Esophagus mucosa (tissue), 1 donor: ENCODE measurements at places on chromosomes 3 and 15.

DNA sequence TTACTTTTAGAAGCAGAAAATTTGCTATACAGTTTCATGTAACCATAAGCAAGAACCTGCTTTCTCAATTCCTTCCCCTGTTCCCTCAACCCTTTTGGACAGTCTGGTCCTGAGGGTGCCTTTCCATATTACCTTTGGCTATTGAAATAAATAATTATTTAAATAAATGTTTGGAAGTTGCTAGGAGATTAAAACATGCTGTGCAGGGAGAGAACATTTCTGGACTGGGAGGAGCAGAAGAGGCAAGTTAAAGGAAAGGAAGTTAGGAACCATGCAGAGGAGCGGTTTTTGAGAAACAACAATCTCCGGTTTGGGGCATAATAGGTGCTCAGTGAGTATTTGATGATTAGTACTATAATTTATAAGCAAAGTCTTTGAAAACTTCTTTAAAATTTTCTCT is 41.8 kb downstream of the ZNF609 start:
- no peak for ATAC-seq

- no peak for ATAC-seq
These were observed 133.6 kb upstream of the ABHD17C start for GRCh38 chr15:80561500-80561899.

DNA sequence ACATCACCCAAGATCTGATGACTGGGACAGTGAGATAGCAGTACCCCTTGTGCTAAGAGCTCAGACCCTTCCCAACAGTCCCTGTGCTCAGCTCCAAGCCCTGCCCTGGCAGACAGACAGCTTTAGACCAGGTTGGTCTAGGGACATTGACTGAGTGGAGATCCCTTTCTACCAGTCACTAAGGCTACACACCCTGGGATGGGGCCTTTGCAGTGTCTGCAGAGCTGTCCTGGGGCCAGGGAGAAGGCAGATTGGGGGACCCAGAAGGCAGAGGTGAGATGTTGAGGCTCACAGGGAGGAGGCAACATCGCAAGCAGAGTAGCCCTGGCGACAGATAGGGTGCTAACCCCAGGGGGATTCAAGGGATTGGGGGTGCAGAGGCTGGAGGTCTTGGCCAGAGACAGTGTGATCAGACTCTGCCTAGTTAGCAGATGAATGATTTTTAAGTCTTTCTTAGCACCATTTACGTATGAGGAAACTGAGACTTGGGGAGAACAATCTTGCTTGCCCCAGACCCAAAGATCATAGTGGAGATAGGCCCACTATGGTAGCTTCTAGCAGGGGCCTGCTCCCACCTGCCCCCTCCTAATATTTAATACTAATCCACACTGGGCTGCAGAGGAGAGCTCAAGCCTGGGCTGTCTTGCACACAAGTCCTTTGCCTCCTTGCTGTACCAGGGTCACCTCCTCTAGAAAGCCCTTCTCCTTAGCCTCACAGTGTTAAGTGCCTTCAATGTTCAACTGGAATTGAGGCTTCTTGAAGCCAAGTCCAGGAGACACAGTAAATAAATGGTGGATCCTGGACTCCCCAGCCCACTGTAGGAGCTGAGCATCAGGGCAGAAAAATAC is 32.6 kb downstream of the HMCES start:
- no peak for ATAC-seq

GRCh38 chr3:13792512-13793371 is 87.1 kb downstream of the WNT7A start:
- ATAC-seq: no peak

DNA sequence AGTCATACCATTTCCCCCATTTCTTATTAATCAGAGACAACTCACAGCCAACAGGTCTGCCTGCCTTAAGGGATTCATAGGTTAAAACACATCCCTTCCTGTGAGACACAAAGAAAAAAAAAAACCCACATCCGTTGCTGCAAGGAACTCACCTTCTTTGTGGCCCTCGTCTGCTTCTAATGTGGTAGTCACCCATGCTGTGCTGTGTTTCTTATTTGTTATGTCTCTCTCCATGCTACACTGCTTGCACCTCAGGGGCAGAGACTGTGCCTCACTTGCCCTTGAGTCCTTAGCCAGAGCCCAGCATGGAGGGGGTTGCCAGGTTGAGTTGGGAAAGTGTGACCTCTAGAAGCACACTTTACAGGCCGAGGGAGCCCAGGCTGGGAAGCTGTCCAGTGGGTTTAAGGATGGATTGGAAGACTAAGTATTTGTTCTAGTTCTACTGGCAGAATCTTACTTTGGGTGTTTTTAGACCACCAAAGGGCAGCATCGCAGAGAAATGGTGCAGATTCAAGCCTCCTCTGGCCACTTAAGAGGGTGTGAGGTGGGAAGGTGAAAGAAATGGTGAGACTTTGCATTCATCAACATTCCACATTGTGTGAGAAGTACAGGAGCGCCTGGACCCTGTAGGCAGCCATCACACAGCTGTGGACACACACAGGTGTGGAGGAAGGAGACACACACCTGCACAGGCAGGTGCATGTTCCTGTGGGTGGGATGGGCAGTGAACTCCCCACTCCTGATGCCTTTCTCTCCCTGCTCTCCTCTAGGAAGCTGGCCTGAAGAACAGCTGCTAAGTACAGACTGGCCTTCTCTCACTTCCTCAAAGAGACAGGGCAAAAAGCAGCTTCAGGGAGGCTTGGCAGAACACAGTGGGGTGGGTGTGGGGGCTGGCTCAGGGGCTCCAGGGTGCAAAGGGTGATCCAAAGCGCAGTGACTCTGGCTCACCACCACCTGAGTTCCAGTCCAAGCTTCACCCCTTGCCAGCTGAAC is 48.8 kb downstream of the GLB1 start:
- ATAC-seq: peak; percentile 63

DNA sequence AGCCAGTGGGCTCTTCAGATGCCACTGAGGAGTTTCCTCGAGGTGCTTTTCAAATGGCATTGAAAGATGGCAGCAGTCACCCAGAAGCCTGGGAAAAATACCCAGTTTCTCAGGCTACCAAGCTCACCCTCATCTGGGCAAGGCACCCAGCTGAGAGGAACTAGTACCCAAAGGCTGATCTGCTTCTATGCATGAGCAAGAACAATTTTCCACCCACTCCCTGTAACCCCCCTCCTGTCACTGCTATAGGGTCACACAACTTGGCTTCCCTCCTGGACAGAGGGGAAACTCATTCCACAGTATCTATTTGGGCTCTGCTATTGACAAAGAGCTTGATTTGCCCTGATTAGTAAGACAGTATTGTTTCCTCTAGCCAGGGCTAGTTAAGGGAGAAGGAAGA is 31.9 kb downstream of the THRB start:
- no peak for ATAC-seq

GRCh38 chr3:137766041-137766875 is 2.1 kb downstream of the SOX14 start:
- no peak for ATAC-seq

- ATAC-seq: peak; percentile 71
These were observed 8.8 kb downstream of the STOML1 start for GRCh38 chr15:73983211-73983727.

DNA sequence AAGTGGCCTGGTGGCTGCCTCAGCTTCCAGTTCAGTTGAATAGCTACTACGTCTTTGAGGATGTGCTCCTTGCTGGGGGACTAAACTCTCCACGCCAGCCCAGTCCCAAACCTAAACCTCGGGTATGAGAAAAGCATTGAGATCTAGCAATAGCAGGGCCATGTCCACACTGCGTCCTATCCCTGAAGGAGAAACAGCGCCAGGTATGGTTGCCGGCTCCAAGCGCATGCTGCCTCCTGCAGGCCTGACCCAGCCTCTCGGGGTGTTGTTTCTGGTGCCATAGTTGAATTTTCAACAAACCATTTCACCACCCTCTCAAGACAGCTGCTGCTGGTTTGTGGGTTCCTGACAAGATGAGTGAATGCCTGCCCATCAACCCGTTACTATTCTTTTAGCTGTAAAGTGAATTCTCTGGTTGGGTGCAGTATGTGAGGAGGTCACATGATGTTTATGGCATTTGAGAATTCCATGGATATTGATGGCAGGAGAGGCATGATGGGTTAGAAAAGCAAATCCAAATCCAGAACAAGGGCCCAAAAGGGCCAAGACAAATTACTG is 13.0 kb upstream of the SLC28A1 start:
- no peak for ATAC-seq

DNA sequence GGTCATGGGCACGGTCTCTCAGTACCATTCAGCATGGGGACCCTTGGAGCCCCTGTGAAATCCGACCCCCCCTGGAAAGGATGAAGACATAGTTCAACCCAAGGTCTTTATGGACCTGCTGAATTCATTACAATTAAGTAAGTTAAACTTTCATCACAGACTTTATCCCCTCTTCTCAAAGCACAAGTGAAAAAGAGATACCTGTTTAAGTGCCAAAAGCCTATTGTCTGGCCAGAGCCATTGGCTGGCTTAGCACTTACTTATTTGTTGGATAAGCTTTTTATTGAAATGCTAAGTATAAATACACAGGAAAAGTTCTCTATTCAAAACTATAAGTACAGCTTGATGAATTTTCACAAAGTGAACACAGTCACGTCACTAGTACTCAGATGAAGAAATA is 128.4 kb upstream of the NR2E3 start:
- no peak for ATAC-seq

GRCh38 chr3:10341901-10342398 is 21.0 kb upstream of the SEC13 start:
- no peak for ATAC-seq

GRCh38 chr3:122063908-122064307 is 8.7 kb downstream of the CD86 start:
- no peak for ATAC-seq

GRCh38 chr15:90564051-90564450 is 34.3 kb downstream of the CRTC3 start:
- ATAC-seq: no peak

DNA sequence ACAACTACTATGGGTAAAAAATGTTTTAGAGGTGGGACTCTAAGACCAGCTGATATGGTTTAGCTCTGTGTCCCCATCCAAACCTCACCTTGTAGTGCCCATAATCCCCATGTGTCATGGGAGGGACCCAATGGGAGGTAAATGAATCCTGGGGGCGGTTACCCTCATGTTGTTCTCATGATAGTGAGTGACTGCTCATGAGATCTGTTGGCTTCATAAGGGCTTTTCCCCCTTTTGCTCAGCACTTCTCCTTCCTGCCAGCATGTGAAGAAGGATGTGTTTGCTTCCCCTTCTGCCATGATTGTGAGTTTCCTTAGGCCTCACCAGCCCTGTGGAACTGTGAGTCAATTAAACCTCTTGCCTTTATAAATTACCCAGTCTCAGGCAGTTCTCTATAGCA is 45.7 kb downstream of the FAM98B start:
- no peak for ATAC-seq

- no peak for ATAC-seq
These were observed 56.0 kb downstream of the SEMA3G start for GRCh38 chr3:52388933-52389332.

- no peak for ATAC-seq
These were observed 28.9 kb downstream of the POLR2M start for GRCh38 chr15:57735431-57735830.

DNA sequence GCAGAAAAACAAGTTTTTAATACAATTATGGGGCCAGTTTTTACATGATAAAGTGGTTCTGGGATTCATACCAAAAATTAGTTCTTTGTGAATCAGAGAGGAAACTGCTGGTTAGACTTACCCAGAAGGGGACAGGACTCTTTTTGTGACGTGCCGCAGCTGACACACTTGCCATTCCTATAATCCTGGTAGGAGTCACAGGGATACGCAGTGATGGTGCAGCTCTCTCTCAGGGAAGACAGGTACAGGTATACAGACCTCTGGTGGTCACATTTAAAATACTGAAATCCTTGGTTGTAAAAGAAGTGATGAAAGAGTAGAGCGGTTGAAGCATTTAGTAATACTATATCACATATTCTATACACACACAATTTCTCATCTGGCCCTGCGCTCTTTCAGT is 20.2 kb upstream of the TMEM41A start:
- ATAC-seq: peak; percentile 78

DNA sequence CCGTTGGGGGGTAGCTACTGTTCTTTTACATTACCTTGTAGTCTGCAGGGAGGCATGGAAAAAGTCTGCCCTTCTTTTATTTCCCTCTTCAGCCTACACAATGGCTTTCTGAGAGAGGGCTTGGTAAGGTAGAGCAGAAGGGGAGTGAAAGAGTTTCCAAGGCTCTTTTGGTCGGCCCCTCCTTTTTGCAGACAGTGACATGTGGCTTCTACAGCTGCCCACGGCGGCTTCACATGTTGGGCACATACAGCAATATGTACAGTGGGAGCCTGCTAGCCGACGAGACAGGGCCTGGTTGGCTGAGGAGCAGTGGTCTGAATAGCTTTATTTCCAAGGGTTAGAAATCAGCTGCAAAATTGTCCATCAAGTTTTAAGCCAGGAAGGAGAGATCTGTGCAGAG is 4.0 kb downstream of the INAFM2 start:
- no peak for ATAC-seq

- no peak for ATAC-seq
These were observed 134.8 kb downstream of the RBMS3 start for GRCh38 chr3:29415482-29416223.

- ATAC-seq: peak; percentile 94
These were observed 50.7 kb downstream of the XYLB start for GRCh38 chr3:38397320-38397719.

DNA sequence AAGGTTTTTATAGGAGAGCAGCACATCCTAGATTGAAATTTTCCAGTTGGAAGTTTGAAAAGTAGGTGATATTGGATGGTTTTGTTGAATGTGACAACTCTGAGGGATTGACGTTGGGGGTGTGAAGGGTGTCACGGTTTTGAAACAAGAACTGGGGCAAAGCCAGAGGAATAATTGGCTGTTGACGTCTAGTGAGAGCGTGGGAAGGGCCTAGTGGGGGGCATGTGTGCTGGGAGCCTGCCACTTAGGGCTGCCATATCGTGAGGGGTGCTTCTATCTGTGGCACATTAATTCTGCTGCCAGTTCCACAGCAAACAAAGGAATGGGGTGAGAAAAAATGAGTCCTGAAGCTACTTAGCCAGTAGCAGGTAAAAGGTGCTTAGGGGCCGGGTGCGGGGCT is 129.4 kb downstream of the LRIG1 start:
- no peak for ATAC-seq

DNA sequence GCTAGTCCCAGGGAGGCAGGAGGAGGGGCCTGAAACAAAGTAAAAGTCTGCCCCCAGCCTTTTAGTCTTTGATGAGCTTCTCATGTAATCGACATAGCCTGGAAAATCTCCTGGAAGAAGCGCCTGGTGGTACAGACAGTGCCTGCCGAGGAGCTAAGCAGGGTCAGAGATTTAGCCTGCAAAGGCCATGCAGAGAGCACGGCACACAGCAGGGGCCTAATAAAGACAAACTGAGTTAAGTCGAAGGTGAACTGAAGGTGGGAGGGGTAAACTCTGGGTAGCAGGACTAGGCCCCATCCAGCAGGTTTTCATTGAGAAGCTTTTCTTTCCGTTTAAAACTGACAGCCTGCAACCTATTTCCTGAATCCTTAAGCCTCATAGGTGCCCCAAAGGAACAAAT is 115.5 kb upstream of the ABHD17C start:
- ATAC-seq: no peak

DNA sequence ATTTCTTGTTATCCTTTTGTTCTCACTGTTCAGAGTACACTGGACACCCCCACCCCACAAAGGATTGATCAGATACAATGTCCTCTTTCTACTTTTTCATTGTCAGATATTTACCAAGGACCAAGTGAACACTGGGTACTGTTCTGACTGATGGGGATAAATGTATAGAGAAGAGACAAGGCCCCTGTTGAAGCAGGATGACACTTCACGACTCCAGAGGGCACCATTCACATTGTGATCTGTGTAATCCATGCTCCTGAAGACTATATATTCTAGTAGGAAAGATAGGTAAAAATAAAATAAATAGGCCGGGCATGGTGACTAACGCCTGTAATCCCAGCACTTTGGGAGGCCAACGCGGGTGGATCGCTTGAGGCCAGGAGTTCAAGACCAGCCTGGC is 7.2 kb upstream of the CRYGS start:
- ATAC-seq: no peak

- ATAC-seq: no peak
These were observed 121.2 kb downstream of the TLE3 start for GRCh38 chr15:69976366-69976994.
